Sciatic nerve (tissue), 2 donors: ENCODE measurements at places on chromosomes 16 and 17.

DNA sequence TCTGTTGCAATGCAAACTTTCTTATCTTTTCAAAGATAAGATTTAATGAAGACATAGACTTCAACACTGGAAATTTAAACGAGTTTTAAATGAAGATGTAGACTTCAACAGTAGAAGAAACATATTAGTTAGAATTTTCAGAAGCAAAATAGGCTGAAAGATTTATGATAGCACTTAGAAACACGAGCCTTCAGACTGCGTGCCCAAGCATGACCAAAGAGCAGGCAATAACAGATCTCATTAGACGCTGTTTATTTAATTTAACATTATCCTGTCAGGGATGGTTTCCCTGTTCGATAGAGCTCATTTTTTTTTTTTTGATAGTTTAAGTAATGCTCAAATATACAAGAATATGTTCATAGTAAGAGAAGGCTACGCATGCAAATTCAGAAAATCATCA is 604.7 kb upstream of the SOX9 start:
- no peak for DNase-seq

GRCh38 chr16:1002399-1003166 is 21.0 kb downstream of the SOX8 start:
- DNase-seq = no peak

GRCh38 chr17:63196772-63197335 is 230.8 kb downstream of the TANC2 start:
- no peak for DNase-seq

GRCh38 chr17:44496815-44497214 is 6.4 kb downstream of the GPATCH8 start:
- no peak for DNase-seq

GRCh38 chr16:89507214-89507833 is 879 bp upstream of the SPG7 start:
- peak; percentile 75 for DNase-seq

GRCh38 chr16:70740914-70741782 is 55.3 kb upstream of the MTSS2 start:
- DNase-seq = no peak

GRCh38 chr17:80575057-80575875 is 30.6 kb downstream of the RPTOR start:
- peak; percentile 88 for DNase-seq

- no peak for DNase-seq
These were observed 10.9 kb upstream of the ZFHX3 start for GRCh38 chr16:73058616-73059409.

- DNase-seq = no peak
These were observed 3.0 kb downstream of the KRT40 start for GRCh38 chr17:40981115-40981514.

DNA sequence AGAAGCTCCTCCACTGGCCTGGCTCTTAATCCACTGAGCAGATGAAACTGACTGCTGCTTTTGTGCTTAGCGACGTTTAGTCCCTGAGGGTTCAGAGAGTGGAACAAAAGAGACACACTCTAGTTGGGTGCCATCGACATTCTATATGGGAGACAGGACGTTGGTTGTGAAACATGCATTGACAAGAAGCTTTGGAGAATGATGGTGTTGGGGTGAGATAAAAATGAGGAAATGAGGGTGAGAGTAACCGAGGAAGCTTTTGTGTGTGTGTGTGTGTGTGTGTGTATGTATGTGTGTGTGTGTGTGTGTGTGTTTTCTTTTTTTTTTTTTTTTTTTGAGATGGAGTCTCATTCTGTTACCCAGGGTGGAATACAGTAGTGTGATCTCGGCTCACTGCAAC is 89.5 kb downstream of the ABCC1 start:
- DNase-seq = no peak

DNA sequence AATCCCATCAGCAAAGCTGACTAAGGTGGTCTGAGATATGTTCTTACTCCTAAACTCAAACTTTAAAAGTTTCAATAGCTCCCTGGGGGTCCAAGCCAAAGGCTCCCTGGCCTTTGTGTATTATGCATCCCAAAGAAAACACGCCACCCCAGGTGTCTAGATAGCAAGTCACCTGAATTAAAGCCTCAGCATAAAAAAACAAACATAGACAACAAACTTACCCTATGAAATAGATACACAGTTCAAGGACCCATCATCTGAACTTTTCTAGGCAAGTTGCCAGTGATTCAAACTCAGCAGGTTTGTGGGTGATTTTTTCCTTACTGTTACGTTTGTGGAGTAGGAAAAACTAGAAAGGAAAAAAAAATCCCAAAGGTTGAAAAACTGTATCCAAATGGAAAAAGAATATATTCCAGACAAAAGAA is 12.5 kb downstream of the CMTM3 start:
- no peak for DNase-seq

DNA sequence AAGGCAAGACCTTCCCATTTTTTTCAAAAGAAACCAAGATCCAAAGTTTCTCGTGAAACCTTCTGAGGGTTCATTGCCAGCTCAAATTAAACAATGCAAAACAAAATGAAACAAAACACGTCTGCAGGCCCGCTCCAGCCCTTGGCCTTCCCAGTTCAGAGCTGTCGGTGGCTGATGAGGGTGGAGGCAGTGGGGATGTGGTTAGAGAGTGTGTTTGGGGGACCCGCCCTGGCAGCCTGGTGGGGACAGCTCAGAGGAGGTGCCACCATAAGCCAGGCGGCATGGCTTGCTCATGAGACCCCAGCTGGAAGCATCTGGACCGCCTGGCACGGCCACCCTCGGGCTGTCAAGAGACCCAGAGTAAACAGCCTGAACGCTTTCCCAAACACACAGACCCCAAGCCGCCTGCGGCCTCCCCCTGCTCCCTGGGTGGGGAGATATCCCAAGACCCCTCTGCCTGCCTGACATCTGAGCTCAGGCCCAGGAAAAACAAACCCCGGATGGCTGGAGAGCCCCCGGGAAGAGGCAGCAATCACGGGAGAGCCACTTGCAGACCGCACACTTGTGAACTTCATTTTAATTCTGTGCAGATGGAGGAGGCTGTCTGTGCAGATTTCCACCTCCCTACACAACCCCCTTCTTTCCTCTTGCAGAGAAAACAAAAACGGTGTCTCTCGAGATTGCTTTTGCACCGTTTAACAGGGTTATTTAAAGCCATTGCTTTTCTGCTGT is 35.4 kb upstream of the LITAF start:
- DNase-seq = peak; percentile 67

DNA sequence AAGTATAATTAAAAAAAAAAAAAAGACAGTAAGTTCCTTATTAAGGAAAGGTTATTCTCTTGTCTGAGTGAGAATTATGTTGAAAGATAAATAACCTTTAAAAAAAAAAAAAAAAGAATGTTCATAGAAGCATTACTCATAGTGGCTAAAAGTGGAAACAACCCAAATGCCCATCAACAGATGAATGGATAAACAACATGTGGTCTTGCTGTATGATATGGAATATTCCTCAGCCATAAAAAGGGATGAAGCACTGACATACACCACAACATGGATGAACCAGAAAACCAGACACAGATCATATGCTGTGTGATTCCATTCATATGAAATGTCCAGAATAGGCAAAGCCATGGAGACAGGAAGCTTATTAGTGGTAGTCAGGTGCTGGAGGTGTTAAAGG is 9.2 kb upstream of the CCNF start:
- DNase-seq = no peak

DNA sequence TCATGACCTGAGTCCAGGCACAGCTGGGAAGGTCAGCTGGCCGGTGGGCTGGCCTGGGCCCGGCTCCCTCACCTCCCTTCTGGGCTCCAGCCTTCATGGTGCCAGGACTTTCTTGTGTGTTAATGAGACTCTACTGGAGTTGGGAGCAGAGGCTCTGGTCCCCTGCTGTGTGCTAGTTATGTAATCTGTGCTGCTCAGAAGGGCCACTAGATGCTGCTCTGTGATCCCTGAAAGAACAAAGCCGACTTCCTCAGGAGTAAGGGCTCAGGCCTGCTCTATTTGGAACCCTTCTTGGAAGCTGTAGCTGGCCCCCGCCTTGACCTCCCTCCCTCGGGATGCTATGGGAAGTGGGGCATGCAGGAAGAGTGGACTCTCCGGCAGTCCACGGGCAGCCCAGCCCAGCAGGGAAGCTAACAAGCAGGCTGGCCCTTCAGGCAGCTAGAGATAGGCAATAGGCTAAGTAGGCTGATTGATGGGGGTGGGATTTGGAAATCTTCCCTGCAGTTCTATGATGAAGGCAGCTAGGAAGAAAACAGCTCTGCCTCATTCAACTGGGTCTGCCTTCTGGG is 3.3 kb upstream of the CDK5R1 start:
- peak; percentile 87 for DNase-seq

DNA sequence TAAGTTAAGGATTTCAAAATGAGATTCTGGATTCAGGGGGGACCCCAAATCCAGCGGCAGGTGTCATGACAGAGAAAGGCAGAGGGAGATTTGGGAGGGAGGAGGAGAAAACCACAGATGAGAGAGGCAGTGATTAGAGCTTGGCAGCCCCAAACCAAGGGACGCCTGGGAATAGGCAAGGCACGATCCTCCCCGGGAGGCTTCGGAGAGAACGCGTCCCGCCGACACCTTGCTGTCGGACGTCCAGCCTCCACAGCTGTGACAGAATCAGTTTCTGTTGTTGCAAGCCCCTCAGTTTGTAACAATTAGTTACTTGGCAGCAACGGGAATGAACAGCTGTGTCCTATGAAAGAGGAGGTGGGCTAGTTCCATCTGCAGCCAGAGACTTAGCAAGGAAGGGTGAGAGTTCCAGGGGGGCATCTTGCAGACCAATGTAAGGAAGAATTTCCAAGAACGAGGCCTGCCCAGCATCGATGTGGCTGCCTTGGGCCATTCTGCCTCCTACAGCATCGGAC is 110.7 kb upstream of the SDK2 start:
- DNase-seq = no peak

DNA sequence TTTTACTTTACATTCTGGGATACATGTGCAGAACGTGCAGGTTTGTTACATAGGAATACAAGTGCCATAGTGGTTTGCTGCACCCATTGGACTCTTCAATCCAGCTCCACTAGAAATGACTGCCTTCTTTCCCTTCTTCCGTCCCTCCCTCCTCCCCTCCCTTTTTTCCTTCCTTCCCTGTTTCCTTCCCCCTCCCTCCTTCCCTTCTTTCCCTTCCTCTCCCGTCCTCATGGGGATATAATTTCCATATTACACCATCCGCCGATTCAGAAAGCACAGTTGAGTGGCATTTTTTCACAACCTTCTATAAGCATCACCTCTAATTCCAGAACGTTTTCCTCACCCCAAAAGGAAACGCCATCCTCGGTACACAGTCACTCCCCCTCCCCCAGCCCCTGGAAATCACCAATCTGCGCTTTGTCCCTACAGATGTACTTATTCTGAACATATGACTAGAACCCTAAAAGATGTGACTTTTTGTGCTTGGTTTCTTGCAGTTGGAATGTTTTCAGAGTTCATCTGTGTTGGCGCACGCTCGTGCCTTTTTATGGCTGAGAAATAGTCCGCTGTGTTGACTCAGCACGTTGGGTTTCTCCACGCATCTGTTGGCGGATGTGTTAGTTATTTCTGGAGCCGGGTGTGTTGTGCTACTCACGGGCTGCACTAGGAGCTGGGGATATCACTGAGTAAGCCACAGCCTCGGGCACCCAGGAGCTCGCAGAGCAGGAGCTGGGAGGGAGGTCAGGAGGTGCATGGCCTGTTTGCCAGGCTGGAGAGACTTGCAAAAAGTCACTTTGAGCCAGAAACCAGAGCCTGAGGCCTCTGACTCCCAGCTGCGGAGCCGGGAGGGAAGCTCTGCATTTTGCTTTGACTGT is 336.4 kb downstream of the SEC14L1 start:
- peak; percentile 79 for DNase-seq

DNA sequence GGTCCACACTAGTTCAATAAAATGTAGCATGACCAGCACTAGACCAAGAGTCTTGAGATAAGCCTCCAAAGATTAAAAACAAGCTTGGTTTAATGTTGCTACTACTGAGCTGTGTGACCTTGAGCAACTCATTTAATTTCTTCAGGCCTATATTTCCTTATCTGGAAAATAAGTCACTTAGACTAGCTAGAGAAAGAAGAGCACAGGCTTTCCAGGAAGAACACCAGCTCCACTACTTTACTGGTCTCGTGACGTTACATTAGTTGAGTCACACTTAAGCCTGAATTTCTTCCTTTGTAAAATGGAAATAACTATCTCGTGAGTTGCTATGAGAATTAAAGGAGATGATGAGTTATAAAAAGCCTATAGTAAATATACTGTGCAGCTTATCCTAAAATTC is 5.4 kb downstream of the HELZ start:
- no peak for DNase-seq

DNA sequence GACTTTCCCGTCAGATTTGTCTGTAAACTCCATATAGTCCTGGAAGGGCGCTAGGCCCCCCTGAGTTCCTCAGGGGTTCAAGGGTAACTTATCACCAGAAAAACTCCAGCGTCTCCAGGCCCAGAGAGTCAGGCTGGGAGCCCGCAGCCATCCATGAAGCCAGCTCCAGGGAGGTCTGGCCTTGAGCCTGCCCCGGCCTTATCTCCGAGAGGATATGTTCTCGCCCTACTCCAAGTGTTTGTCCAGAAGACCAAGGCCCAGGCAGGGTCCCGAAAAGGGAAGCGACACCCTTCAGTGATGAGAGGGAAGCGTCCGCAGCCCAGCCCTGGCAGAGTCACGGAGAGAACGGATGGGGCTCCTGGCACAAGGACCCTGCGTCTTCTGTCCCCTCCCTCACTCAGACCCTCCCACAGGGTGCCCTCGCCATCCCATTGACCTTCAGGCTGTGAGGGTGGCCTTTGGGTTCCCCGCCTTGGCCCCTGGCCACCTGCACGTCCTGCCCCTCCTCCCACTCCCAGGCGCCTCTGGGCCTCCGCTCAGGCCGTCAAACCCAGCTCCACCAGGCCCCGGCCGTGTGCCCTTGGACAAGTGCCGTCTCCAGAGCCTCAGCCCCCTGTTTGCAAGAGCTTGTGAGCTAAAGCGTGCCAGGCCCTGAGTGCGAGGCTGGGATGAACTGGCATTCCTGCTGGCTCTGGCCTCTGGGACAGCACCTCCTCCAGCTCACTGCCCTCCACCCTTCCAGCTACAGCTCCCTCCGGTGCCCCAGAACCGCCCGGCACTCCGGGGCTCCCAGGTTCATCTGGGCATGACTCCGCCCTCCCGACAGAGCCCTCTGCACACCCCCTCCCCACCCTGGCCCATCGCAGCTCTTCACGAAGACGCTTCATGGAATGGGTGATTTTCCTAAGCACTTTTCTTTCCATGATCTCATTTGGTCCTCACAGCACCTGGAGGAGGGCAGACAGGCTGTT is 83.4 kb downstream of the ZDHHC7 start:
- DNase-seq = no peak

- DNase-seq = no peak
These were observed 14.1 kb downstream of the RMI2 start for GRCh38 chr16:11359370-11359769.

- DNase-seq = peak; percentile 44
These were observed 45.6 kb downstream of the METRNL start for GRCh38 chr17:83124871-83125514.

DNA sequence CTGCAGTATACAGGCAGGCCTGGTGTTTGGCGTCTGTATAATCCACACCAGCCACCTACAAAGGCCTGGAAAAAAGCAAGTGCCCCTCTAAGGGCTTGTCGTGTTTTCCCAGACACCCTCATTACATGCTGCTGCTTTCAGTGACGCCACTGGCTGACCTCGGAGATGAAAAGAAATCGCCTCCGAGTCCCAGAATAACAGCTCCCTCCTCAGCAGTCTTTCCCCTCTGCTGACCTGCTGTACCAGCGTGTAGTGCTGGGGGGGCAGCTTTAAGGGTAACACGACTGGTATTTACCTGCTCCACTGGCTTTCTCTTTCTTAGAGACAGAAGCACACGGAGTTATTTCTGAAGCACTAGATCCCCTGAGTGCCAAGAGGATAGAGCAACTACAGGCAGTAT is 296.8 kb downstream of the GRIN2A start:
- DNase-seq = no peak

- no peak for DNase-seq
These were observed 19.5 kb downstream of the SEC14L1 start for GRCh38 chr17:77160091-77160874.

- no peak for DNase-seq
These were observed 318 bp upstream of the RBL2 start for GRCh38 chr16:53433930-53434376.
